ENCODE measurements at places on chromosomes 1 and 21.
A peak's percentile ranks its signal among the peaks of the same experiment; 100 is the strongest.

DNA sequence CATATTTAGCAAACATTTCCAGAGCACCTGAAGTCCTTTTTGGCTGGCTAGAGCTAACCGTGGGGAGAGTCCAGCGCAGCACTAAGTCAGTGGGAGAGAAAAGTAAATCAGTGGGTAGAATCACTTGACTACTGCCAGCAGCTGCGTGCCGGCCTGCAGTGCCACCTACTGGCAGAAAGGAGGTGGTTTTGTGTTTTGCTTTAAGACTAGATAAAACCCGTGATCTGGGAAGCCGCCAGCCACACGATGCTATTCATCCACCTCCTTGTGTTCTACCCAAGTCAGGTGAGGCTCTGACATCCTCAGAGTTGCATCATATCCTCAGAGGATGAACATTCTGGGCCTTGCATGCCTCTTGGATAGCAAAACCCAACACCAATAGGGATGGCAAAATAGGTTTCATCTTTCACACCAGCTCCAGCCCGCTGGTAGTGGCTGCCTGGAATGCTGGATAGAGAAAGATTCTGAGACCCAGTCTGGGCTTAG, 14.1 kb upstream of the HEYL start:
- DNase-seq: peak; percentile 74

DNA sequence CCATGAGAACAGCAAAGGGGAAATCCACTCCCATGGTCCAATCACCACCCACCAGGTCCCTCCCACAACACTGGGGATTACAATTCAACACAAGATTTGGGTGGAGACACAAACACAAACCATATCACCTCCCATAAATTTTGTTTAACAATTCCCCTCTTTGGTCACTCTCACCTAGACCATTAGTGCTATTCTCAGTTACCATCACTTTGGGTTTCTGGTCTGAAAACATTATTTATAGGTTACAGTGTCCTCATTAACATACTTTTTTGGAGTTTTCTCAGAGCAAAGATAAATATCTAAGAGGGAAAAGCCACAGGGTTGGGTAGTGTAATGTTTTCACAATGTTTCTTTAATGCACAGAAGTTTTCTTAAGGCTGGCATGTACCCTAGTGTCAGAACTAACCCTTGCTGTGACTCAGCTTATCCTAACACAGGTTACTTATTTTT, 47.7 kb upstream of the DNAH14 start:
- DNase-seq: no peak

DNA sequence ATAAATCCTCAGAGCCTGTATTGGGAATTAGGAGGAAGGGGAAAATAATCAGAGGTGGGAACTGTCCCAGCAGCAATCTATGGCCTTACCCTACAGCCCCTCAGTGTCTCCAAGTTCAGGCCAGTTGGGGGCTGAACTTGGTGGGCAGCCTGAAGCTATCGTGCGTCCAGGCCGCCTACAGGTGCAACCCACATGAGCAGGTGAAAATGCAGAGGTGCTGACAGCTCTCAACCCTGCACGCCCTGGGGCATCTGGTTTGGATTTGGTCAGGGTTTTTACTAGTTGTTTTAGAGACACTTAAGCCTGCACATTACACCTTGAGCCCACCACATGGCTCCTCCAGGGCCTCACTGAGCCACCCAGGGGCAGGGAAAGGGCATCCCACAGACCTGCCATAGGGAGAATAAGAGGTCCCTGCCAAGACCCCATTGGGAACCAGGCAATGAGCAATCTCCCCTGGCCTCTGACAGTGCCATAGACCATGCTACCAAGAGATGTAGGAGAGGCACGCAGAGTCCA, 209.5 kb downstream of the FOXD2 start:
- DNase-seq: no peak

GRCh38 chr21:36156815-36157670, at the start of gene DOP1B:
Gene DOP1B (plus strand): TSS chr21:36156824. CDS start chr21:36164734, 7,910 bp downstream.
- DNase-seq: no peak

- no peak for DNase-seq
Measured at GRCh38 chr1:25718732-25719131, 81.3 kb upstream of the SELENON start.

- no peak for DNase-seq
Measured at GRCh38 chr1:216627252-216627651, 96.0 kb downstream of the ESRRG start.

DNA sequence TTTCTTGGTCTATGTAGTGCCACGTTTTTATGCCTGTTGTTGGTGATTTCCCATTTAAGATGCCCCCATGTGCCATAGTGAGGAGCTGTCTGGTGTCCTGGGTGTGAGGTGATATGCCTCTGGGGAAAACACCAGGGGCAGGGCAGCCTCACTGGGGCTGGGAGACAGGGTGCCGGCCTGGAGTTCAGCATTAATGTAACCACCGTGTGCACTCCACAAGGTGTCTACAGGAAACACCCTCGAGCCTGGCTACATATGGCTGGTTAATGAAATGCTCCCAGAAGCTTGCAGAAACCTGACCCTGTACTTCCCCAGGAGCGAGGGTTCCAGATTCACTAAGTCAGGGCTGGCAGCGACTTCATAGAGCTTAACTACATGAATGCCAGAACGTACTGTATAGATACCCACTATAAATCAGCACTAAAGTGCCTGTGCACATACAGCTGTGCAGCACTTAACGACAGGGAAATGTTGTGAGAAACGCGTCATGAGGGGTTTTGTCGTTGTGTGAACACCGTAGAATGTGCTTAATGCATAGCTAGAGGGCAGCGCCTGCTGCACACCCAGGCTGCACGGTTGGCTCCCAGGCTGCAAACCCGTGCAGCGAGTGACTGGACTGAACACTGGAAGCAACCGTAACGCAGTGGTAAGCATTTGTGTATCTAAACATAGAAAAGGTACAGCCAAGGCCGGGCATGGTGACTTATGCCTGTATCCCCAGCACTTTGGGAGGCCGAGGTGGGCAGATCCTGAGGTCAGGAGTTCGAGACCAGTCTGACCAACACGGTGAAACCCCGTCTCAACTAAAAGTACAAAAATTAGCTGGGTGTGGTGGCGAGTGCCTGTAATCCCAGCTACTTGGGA, 10.4 kb downstream of the TFF2 start:
- DNase-seq: no peak

- no peak for DNase-seq
Measured at GRCh38 chr1:9459816-9460407, 79.4 kb upstream of the SLC25A33 start.

DNA sequence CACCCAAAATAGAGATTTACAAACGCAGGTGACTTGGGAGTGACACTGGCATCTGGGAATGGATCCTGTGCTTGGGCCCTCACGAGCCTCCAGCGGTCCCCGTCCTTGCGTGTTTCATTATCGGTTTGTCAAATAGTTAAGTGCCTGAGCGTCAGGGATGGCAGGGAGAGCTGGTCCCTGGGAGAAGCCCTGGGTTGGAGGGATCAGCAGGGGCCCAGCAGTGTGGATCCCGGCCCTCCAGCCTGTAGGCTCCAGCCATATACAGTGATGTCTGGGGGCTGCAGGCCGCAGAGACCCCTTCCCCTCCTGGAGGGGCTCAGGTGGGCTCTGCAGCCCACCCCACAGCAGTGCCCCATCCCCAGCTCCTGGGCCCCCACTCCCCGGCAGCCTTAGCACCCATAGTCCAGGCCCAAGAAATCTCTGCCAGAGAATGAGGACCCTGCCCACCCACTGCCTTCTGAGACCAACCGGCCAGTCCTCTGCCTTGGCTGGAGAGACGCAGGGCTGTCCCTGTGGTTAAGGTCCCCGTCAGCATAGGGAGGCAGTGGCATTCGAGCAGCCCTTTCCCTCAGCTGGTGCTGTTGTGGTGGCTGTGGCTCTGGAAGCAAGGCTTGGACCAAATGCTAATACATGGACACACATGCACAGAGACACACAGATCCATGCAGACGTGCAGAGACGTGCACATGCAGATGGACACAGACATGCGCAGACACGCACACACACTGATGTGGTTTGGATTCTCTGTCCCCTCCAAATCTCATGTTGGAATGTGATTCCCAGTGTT, 2.4 kb upstream of the SLC19A1 start:
- DNase-seq: no peak

GRCh38 chr1:5480906-5481305, 511.3 kb downstream of the NPHP4 start:
- DNase-seq: no peak

DNA sequence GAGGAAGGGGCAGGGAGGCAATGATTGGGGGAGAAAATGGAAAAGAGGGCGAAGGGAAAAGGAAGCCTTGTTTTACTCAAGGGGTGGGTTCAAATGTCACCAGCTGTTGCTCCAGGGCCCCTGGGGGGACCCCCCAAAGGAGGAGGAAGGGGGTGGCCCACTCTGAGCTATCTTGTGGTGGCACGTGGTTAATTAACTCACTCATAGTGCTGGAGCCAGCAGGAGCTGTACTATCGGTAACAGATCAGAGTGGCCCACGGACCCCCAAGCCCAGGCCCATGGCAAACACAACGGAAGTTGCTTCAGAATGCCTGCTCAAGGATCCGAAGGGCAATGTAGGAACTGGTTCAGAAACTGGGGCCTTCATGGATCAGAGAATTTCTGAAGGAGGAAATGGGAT, 7.2 kb downstream of the TFF2 start:
- no peak for DNase-seq

DNA sequence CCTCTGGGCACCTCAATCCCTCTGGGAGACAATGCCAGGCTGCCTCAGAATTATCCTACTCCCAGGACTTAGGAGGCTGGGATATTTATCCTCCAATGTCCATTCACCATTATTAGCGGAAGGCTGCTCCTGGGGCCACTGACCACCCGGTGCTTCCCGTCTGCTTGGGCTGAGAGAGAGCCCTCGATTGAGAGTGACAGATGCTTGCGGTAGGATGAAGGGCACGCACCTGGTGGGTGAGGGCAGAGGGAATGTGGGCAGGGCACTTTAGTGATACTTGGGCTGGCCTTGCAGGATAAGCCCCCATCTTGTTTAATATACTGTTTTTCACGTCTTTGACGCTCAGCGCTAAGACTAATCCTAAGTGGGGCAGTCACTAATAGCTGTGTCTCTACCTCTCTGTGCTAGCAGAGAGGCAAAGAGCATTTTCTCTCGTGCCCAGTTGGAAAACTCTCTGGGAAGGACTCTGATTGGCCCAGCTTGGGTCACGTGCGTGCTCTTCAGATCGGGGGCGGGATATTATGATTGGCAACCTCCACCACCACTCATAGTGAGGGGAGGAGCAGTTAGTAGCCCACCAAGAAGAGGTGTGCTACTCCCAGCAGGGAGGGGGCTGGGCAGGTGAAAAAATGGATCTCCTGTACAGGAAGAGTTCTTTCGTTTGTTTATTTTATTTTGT, 10.6 kb upstream of the PARS2 start:
- peak; percentile 25 for DNase-seq

- DNase-seq: peak; percentile 73
Measured at GRCh38 chr1:208007938-208008342, 97.0 kb upstream of the CD34 start.

- peak; percentile 75 for DNase-seq
Measured at GRCh38 chr1:71667216-71667615, 586.4 kb upstream of the ZRANB2 start.

DNA sequence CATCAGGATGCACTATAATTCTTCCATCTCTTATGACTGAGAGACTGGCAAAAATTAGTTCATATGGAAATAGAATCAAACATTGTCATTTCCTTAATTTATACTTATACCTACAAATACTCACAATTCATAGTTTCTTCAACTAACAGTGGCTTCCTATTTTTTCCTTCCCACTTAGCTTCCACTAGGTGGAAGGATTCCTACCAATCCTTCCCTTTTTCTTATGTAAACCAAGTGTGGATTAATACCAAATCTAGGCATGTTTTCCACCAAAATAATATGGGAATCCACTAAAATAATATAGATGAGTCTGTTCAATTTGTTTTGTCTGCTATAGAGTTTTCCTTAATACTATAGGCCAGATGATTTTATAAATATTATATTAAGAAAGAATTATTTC, 1537.1 kb downstream of the PLA2G4A start:
- DNase-seq: no peak

GRCh38 chr1:204414016-204414415, 2.4 kb upstream of the PPP1R15B start:
- DNase-seq: no peak

DNA sequence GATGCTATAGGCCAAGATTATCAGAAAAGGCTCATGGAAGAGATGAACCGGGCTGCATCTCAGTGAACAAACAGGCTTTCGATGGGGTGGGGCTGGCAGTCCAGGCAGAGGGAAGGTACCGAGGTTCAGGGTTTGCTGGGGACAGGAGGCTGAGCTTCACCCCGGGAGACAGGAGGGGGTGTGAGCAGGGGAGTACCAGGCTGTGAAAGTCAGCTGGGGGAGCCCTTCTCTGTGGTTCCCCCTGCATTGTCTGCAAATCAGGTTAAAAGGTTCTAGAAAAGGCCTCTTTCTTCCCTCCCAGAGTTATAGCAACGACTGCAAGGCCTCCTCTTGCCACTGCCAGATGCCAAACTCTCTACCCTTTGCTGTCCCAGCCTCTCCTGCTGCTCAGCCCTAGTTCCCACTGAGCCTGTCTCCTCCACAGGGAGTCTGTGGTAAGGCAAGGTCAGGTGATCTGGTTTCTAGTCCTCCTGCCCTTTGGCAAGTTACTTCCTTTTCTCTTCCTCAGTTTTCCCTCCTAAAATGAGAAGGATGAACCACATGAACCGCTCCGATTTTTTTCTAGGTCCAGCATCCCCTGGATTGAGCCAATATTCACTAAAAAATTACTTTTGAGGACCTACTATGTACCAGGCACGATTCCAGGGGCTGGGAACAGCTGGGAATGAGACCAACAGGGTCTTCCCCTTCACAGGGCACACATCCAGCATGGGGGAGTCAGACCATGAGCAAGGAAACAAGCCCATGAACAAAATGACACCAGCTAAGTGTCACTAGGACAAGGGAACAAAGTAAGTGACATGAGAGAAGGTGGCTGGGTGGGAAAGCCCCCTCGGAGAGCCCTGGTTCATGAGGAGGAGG, 7.2 kb downstream of the LAD1 start:
- peak; percentile 12 for DNase-seq

DNA sequence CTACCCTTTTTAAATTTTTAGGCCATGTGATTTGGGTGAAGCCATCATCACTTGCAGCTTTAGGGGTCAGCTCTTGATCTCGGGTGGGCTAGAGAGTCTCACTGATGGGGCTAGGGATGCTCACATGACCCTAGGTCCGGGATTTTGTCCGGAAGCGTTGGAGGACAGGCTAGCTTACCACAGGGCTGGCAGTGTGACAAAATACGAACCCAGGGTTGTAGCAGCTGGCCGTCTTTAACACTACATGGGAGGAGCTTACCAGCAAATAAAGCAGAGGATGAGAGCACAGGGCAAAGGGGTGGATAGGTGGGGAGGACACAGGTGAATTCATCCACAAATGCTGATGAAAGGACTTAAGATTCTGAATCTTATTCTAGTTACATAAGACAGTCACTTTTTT, 21.9 kb downstream of the GPR161 start:
- DNase-seq: no peak

Measured in fibroblast of skin of scalp (primary cell).